ENCODE measurements at places on chromosomes 7 and 10.

- no peak for DNase-seq
Measured at GRCh38 chr7:156691764-156692163, 51.2 kb downstream of the RNF32 start.

DNA sequence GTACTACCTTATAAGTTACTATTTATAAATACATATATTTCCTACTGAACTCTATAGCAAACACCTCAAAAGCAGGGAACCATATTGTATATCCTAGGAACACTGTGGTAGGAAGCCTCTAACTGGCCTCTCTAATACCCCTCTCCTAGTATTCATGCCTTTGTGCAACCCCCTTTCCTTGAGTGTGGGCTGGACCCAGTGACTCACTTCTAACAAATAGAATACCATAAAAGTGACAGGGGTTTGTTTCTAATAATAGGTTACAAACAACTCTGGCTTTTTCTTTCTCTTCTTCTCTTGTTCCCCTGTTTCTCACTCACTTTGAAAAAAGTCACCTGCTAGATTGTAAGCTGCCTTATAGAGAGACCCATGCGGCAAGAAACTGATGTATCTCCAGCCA lies 51.6 kb upstream of the MACC1 start:
- DNase-seq, result peak; percentile 5

GRCh38 chr10:125845617-125846016 lies 22.3 kb downstream of the BCCIP start:
- no peak for DNase-seq

DNA sequence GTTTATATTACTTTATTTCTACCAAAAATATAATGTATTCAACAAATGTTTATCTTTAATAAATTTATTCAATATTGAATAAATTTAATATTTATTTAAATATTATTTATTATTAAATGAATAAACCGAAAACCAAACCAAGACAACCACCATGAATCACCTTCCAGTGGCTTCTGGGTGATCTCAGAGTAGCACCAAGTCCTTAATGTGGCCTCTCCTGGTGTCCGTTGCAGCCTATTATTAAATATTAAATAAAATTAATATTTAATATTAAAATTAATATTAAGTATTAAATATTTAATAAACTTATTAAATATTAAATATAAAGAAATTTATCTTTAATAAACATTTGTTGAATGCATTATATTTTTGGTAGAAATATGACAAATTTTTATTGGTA lies 143.3 kb upstream of the PLPP4 start:
- no peak for DNase-seq

DNA sequence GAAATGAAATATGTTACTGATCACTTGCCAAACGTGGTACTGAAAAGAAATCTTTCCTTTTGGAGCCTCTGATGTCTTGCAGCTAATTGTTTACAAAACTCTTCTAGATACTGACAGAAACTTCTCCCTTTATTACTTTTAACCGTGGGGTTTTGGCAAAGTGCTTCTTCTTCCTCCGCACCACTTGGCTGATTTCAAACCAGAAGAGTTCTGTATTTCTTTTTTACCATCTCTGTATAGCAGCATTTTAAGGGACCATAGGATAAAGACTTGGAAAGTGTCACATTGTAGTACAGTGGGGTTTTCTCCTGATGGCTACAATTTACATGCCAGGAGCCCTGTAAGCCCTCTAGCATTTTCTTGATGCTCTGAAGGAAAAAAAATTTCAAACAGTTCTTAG lies 21.9 kb upstream of the CREB5 start:
- DNase-seq, result no peak

DNA sequence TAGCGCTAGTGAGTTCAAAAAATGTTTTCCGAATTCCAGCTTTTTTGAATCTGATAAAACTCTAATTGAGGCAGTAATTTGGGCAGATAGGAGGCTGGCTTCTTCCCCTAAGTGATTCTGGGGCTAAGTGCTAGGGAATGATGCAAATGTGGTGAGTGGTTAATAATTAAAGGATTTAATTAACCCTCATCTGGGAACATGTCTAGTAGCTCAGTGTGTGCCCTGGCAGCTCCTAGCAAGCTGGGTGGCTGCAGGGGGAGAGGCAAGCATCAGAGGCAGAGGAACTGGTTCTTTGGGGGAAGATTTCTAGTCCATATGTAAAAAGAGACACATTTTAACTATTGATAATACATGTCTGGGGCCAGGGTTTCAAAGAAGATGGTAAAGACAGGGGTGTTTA lies 354.5 kb downstream of the WDR11 start:
- DNase-seq, result no peak

GRCh38 chr10:70909326-70909935 lies 21.1 kb upstream of the PCBD1 start:
- DNase-seq, result no peak

- no peak for DNase-seq
Measured at GRCh38 chr10:59649606-59650346, 59.9 kb downstream of the SLC16A9 start.

DNA sequence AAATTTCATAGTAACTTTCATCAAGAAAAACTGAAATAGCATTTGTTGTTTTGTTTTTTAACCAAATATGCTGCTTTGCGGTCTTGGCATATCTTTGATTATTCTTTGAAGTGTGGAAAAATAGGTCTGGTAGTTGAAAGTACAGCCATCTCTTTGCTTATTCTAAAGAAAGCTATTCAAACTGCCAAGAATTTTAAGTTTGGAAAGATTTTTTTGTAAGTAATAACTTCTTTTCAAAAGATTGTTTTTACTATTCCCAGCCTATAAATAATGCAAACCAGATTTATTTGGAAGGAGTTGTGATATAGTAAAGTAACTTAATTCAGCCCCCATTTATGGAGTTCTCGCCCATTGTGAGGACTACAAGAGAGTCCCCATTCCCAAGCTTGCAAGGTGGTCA lies 87.0 kb downstream of the ADD3 start:
- no peak for DNase-seq

DNA sequence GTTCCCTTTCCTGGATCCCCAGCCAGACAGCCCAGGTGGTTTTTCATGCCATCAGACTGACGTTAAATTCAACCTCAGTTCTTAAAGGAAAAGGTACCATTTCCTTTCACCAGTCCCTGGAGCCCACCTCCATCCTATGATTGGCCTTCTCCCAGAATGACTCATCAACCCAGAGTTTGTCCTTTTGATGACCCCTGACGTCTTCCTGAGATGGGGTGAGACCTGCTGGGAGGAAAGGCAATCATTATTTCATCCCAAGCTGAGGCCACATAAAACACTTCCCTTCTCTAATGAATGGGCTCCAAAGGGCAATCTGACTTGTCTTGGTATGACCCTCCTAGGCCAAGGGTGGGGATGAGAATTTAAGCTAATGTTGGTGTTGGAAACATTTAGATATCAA lies 750.7 kb downstream of the SUGCT start:
- peak; percentile 39 for DNase-seq

GRCh38 chr7:39515534-39516228 lies 50.5 kb upstream of the YAE1 start:
- no peak for DNase-seq

DNA sequence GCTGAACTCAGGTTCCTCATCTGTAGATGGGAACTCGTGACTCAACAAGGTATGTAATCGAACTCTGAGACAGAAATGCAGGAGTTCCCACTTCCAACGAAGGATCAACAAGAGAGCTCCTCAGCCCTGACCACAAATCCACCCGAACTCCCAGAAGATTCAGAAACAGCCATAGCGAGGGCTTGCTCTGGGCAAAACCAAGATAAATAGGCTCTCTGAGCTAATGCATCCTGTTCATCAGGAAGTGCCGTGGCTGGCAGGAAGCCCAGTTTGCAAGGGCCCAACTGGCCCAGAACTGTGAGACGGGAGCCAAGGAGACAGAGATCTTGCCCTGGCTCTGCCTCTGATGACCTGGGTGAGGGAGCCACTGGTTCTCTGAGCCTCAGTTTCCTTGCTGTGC lies 141.7 kb upstream of the PFKP start:
- DNase-seq, result peak; percentile 30

- no peak for DNase-seq
Measured at GRCh38 chr7:48262606-48263310, 91.5 kb downstream of the ABCA13 start.

- peak; percentile 83 for DNase-seq
Measured at GRCh38 chr10:17768957-17769356, 17.0 kb downstream of the TMEM236 start.

GRCh38 chr10:100899171-100899570 lies 13.6 kb upstream of the SLF2 start:
- no peak for DNase-seq

DNA sequence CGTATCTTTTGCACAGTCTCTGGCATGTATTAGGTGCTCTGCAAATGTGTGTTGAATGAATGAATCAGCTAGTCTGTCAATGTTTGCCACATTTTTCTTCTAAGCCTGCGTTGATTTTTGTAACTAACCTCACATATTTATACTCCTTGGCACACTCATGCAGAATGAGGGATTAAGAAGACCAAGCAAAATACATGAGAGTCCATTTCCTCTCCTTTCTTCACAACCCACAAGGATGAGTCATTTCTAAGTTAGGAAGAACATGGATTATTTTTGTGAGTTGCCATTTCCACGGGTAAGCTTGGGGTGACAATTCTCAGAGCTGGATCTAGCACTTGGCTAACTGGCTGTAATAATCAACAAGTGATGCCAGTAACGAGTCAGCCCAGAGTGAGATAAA lies 158.8 kb downstream of the TWIST1 start:
- peak; percentile 50 for DNase-seq

DNA sequence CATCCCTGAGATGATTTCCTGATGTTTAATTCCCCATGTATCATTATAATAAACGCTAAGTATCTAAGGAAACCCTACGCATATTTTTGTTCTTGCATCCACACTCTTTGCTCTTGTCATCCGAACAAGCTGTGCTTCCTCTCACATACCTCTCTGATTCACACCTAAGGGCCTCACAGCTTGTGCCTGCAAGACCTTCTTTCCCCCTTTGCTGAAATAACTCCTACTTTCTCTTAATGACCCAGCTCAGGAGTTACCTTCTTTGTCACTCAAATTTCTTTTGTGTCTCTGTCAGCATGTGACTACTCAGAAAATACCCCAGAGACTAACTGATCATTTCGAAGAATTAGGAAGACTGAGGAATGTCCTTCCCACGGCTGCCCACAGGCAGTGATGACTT lies 209.3 kb upstream of the IMMP2L start:
- no peak for DNase-seq

GRCh38 chr7:1752111-1752510 lies 82.0 kb downstream of the ELFN1 start:
- no peak for DNase-seq

- DNase-seq, result no peak
Measured at GRCh38 chr10:69202332-69202731, 17.8 kb upstream of the HKDC1 start.

DNA sequence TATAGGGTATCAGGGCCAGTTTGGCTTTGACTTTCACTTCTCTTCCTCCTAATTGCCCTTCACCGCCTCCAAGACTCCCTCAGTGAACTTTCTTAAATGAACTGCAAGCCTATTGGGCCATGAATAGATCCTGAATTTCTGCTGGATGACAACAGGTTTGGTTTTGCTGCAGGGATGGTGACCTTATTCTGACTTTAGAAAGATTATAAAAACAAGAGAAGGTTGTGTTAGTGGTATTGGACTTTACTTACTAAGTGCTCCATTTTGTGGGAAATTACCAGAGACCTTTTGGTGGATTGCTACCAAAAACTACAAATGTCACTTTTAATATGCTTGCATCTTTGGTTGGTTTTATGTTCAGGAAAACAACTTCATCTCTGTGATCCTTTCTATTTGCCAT lies 11.5 kb upstream of the LIPA start:
- DNase-seq, result no peak

- peak; percentile 24 for DNase-seq
Measured at GRCh38 chr10:111323389-111323966, 246.6 kb downstream of the ADRA2A start.

GRCh38 chr7:25031432-25031831 lies 51.5 kb upstream of the OSBPL3 start:
- no peak for DNase-seq

GRCh38 chr7:129650056-129650758 lies 38.7 kb downstream of the NRF1 start:
- DNase-seq, result no peak

DNA sequence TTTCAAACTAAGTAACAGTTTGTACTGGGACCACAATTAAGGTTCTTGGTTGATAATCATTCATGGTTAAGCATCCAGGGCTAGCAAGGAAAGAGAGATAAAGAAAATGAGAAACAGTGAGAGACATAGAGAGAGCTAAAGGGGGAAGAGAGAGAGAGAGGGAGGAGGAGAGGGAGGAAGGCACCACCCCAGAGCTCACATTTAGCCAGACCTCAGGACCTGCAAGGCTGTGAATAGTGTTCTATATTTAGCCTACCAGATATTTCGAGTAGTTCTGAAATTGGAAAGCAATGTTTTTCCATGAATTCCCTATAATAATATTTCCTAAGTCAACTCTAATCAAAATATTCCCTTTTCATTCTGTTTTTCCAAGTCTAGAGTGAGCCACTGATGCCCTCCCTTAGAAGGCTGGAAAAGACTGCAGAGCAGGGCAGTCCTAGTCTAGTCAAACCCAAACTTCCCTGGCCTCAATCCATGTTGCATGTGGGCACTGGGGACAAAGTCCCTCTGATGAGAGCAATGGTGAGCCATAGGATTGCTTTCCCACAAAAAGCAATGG lies 119.4 kb upstream of the INHBA start:
- DNase-seq, result no peak

DNA sequence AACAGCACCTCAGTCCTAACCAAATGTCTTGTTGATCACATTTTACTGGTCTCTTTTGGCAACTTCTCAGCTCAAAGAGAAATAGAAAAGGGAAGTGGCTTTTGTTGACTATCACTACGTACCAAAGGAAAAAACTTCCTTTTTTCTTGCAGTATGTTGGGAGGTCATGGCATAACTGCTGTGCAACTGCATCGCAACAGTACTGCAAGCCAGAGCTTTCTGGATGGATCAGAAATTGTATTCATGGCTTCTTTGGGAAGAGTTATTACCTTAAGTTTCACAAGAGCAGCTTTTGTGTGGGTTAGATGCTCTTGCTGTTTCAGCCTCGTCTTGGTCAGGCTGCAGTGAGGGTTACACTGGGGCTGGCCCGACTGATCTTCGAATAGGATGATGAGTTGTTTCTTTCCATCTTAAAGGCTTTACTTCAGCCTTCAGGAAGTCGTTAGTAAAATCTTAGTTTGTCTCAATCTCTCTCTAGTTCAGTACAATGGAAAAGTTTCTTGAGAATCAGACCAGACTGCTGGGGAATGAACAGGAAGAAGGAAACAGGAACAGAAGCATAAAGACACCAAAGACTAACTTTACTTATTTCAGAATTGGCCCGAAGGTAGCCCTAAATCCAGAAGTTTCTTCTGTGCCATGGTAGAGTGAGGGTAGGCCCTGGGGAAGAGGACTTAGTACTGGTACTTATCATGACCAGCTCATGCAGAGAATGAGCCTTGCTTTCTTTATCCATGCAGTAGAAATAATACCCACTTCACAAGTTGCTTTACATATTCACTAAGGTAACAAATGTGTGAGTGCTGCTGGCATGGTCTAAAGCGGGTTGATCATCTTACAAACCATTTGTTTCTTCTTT lies 153.6 kb downstream of the CELF2 start:
- no peak for DNase-seq
